Pulmonary artery endothelial cell (primary cell): ENCODE measurements at places on chromosomes 7 and 10. TPM values are rescaled to one million over a fixed set of nuclear protein-coding genes. Genes with fewer than 3 reads are reported as not detected.

The INMT gene
- total RNA-seq: not detected in 2 replicates

The SHH gene
- total RNA-seq: 0.20 TPM in 1 of 2 replicates, not detected in the other

The KCND2 gene
- not detected in 2 replicates for total RNA-seq

The AOAH gene
- total RNA-seq: not detected in 2 replicates

The ARPC1B gene
- 757 and 888 TPM in 2 replicates for total RNA-seq

The CYP3A4 gene
- not detected in 2 replicates for total RNA-seq

The ACHE gene
- total RNA-seq: 0.33 and 0.81 TPM in 2 replicates

The AEBP1 gene
- total RNA-seq: 2.6 and 5.4 TPM in 2 replicates

The EPO gene
- not detected in 2 replicates for total RNA-seq

The SEMA3E gene
- 0.04 TPM in 1 of 2 replicates, not detected in the other for total RNA-seq

The CLDN4 gene
- total RNA-seq: 0.07 TPM in 2 replicates

The TMEM196 gene
- total RNA-seq: not detected in 2 replicates

The SORCS3 gene
- not detected in 2 replicates for total RNA-seq
